ENCODE measurements at places on chromosomes 12 and 14. TPM values are rescaled to one million over a fixed set of nuclear protein-coding genes. Genes with fewer than 3 reads are reported as not detected.

The OR4L1 gene
- total RNA-seq, result not detected

The SERPINA10 gene
- total RNA-seq, result 0.28 TPM

The LUM gene
- total RNA-seq, result 138 TPM

The LMO3 gene
- total RNA-seq, result 49.5 TPM

Data from thoracic aorta (tissue), 2 donors.